SW 1271 (cell line): ENCODE measurements at places on chromosomes 6 and 20.

DNA sequence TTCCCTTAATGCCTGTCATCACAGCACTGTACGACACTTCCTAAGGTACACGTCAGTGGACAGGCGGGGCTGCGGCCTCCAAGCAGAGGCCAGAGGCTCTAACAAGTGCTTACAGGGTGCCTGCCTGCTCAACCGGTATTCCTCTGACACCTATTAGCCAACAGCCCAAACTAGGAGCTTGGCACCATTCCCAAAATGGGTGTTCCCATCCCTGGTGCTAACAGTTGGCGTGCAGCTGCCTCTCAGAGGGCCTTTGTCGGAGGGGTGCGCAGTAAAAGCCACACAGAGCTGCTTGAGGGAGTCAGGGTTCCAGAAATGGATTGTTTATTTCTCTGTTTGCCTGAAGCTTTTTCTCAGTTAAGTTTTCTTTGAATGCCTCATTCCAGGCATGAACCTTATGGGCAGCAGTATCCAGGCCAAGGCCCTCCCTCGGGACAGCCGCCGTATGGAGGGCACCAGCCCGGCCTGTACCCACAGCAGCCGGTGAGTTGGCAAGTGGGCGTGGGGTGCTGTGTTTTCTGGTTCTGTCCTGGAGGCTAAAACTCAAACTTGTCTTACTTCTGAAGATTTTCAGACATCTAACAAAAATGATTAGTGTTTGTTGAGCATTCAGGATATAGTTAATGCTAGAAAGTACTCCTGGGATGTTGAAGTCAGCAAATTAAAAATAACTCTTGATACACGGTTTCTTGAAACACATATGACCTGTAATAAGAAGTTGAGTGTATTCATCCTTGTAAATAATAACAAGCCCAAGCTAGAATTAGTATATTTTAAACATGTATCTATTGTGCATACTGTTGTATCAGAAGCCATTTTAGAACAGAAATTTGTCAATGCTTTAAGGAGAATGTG, 124.7 kb downstream of the TMEM242 start:
- DNase-seq = no peak

- DNase-seq = no peak
Observed at GRCh38 chr6:88870717-88871330, 92.6 kb downstream of the RNGTT start.

DNA sequence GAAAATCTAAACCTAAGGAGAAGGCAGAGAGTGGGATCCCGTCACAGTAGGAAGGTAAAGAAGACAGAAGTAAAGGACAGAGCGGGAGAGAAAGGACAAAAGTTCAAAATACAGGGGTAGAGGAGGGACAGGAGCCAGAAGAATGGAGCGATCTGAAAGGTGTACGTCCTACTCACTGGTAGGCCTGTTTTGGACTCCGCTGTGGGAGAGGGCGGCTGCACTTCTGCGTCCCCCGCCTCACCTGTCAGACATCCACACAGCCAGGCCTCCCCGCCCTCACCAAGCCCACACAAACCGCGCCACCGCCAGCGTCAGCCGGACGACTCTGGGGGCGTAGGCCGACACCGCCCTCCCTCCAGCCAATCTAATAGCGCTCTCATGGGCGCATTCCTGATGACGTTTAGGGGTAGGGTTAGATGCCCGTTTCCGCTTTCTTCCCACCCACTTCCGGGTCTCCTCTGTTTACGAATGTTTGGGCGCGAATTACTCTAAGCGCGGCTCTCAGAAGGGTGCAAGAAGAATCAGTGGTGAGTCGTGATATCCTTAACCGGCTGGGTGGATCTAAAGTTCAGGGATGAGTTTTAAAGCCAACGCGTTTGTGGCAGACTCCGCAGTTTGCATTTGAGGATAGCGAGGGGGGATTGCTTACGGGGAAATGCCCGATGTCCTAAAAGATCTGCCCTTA, at the start of the genes CENPQ and MMUT:
Gene CENPQ (plus strand): TSS at position 444 of the 685 bp plus-strand sequence. CDS start 6,807 bp downstream, outside the sequence.
Gene MMUT (minus strand): TSS at position 327 of the 685 bp plus-strand sequence. CDS start 3,787 bp downstream, outside the sequence.
- peak; percentile 91 for DNase-seq

GRCh38 chr6:161607696-161608297, 333.9 kb upstream of the AGPAT4 start:
- DNase-seq = no peak

DNA sequence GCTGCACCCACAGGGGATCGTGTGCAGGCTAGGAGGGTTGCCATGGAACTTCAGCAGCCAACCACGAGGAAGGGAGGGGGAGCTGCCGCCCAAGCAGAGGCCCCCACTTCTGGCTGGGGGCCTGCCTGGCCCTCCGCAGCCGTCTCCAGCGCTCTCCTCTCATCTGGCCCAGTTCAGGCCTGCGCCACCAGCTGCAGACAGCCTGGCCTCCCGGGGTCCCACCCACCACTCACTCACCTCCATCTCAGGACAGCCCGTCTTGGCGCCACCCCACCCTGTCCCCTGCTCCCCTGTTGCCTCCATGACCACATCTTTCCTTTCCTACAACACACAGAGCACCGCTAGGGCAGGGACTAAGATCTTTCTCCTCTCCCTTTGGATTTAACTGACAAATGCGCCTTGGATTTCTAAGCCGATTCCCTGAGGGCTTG, 98.7 kb downstream of the ANKRD60 start:
- DNase-seq = no peak

GRCh38 chr6:12148841-12149240, 136.7 kb downstream of the HIVEP1 start:
- DNase-seq = no peak

DNA sequence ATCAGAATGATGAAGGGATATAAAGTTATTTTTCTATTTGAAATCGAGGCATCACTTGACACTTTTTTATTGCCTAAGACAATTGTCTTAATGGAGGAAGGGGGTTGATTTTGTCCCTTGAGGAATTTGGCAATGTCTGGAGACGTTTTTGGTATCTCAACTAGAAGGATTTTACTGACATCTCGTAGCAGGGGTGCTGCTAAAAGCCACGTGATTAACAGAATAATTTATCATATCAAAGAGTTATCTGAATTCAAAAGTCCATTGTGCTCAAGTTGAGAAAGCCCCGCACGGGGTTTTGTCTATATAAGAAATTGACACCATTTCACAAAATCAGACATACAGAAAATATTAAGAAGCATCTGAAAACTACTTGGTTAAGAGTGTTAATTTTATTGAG, 1.5 kb upstream of the TAAR6 start:
- DNase-seq = no peak
